Uterus (tissue), 4 donors: ENCODE measurements at places on chromosomes 12 and 14. TPM values are rescaled to one million over a fixed set of nuclear protein-coding genes. Genes with fewer than 3 reads are reported as not detected.

Gene SPRYD4
- 2.6 TPM for total RNA-seq

Gene SMOC1
- total RNA-seq = not detected

GRCh38 chr12:96821592-96821991 is 85.5 kb upstream of the NEDD1 start:
- H3K4me3 ChIP-seq = no peak overlapping the region
- H3K4me1 ChIP-seq = no peaks in the 10 kb centered on the region
- H3K27ac ChIP-seq = no peak overlapping the region
- H3K36me3 ChIP-seq = no peaks in the 10 kb centered on the region
- DNase-seq = no peak
- no peaks in the 10 kb centered on the region for H3K27me3 ChIP-seq

GRCh38 chr14:106174206-106174605 is 647.8 kb downstream of the TMEM121 start:
- no peak overlapping the region for H3K27ac ChIP-seq
- no peak overlapping the region for H3K4me3 ChIP-seq
- no peak for DNase-seq
- no peaks in the 10 kb centered on the region for H3K4me1 ChIP-seq
- H3K27me3 ChIP-seq = no peaks in the 10 kb centered on the region
- no peaks in the 10 kb centered on the region for H3K36me3 ChIP-seq

- H3K27ac ChIP-seq = no peak overlapping the region
- H3K27me3 ChIP-seq = no peaks in the 10 kb centered on the region
- H3K36me3 ChIP-seq = no peaks in the 10 kb centered on the region
- no peak for DNase-seq
- no peaks in the 10 kb centered on the region for H3K4me1 ChIP-seq
These were observed 152.7 kb downstream of the ANO2 start for GRCh38 chr12:5792343-5792742.
